ENCODE measurements at places on chromosomes 5 and 9. TPM values are rescaled to one million over a fixed set of nuclear protein-coding genes. Genes with fewer than 3 reads are reported as not detected.

CFAP77 gene
- total RNA-seq, result not detected

FGF1 gene
- total RNA-seq, result 2.5 TPM

PCSK5 gene
- 3.7 TPM for total RNA-seq

LECT2 gene
- total RNA-seq, result not detected

TMEM203 gene
- 40.1 TPM for total RNA-seq

DNA sequence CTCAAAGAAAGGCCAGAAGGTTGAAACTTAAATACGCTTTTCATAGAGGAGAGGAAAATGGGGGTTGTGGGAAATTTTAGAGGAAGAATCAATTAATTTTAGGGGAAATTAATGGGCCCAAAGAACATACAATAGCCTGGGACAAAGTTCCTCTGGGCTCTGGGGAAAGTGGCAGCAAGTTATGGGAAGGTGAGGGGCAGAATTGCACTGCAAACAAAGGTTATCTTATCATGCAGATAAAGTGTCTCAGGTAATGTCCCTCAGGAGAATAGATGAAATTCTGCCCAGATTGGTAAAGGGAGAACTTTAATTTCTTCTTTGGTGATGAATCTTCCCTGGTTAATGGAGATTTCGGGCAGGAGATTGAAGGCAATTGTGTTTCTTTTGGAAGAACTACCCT is 326.1 kb upstream of the SLC24A2 start:
- H3K27me3 ChIP-seq, result no peaks in the 10 kb centered on the region
- no peak overlapping the region for H3K27ac ChIP-seq
- H3K4me3 ChIP-seq, result no peak overlapping the region
- H3K36me3 ChIP-seq, result no peaks in the 10 kb centered on the region

DNA sequence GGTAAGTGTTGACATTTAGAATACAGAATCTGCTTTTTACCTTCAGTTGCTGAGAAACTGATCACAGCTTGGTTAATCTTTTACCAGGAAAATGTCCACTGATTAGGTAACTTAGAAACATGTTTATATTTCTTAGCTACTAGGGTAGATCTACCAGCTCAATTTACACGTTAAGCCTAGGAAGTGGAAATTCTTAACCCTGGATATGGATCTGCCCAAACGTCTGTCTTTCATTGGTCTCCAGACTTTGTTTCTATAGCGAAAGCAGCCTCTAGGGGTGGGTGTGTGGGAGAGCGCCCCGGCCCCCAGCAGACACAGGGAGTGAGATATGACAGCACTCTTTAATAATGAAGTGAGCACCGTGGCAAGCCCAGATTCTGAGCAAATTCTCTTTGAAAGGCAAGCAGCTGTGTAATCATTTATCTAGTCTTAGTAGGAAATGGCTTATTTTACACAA is 141.6 kb upstream of the ZNF608 start:
- H3K27me3 ChIP-seq, result no peaks in the 10 kb centered on the region
- H3K4me3 ChIP-seq, result peak overlapping the region; percentile 8
- peak overlapping the region; percentile 70 for H3K27ac ChIP-seq
- H3K36me3 ChIP-seq, result no peaks in the 10 kb centered on the region

GRCh38 chr9:101832486-101832885 is 94.0 kb upstream of the GRIN3A start:
- no peaks in the 10 kb centered on the region for H3K4me1 ChIP-seq
- H3K4me3 ChIP-seq, result no peak overlapping the region
- no peaks in the 10 kb centered on the region for H3K36me3 ChIP-seq
- no peak for DNase-seq

DNA sequence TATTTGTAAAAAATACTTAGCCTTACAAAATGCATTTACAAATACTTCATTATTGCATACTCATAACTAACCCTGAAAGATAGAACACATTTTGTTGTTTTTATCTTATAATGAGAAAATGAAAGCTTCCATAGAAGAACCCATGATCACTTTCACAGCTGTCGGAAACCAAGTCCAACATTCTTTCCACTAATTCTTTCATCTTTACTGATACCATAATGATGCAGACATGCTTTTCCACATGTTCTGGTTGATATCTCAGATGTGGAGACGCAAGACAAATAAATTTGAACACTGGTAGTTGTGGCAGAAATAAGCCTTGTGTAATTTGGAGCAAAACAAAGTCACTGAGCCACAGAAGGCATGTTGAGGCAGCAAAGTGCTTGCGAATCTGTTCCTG is 136.0 kb downstream of the FBXO4 start:
- H3K4me1 ChIP-seq, result no peaks in the 10 kb centered on the region
- H3K4me3 ChIP-seq, result no peak overlapping the region
- no peaks in the 10 kb centered on the region for H3K27me3 ChIP-seq
- DNase-seq, result no peak
- H3K36me3 ChIP-seq, result no peaks in the 10 kb centered on the region

DNA sequence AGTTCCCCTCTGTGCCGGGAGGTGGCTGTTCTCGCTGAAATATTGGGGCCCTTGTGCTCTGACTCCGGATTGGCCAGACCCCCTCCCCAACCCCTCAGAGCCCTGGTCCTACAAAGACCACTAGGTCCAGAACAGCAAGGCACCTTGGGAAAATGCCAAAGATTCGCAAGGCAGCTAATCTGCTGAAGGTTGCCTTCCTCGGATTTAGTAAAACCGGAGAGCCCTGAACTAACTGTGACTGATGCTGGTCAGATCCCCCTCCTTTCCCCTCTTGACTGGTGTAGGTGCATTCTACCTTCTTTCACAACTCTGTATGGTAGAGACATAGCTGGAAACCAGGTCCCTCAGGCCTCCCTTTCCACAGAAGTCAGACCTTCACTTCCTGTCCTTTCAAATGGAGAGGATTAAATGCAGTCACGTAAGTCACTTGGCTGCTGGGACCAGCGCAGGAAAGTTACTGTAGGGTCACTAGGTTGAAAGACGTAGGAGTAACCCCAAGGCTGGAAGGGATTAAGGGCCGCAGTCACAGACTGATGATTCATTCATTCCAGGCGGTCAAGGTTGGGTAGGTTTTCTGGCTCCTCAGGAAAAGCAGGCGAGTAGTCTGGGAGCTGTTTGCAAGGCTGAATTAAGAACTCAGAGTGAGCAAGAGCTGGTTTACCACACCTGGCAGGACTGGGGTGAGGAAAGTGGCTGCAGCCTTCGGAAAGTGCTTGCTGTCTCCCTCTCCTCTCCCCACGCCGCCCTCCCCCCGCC is 5.3 kb downstream of the BARX1 start:
- no peak overlapping the region for H3K27ac ChIP-seq
- DNase-seq, result no peak
- H3K4me1 ChIP-seq, result peaks cover 33% of the 10 kb centered on the region
- no peaks in the 10 kb centered on the region for H3K27me3 ChIP-seq

DNA sequence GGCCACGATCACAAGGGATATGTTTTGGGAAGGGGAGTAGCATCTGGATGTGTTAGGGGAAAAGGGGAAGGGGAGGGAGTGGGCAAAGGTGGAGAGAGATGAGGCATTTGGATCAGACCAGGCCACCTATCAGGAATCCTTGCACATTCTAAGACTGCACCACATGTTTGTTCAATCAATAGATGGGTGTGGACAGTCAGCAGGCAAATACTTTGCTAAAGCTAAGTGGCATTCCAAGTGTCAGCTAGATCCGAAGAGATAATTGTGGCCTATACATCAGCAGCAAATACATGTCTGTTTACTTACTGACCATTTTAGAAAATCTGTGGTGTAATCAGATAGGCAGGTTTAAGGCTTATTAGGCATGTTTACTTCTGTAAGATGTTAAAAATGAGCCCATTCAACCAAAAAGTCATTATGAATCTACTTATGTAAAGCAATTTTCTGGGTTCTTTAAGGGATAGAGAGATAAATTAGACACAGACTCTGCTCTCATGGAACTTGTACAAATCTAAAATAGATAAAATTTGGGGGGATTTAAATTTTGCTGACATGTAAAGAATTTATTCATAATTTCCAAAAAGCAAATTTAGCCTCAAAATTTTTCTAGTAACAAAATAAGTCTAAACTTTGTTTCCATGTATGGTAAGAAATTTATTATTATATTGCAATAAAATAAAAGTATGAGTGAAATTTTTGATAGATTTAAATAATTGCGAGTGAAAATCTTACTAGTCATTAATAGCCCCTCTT is 107.3 kb downstream of the SNCAIP start:
- DNase-seq, result no peak
- no peaks in the 10 kb centered on the region for H3K27me3 ChIP-seq
- H3K36me3 ChIP-seq, result no peaks in the 10 kb centered on the region
- no peak overlapping the region for H3K4me3 ChIP-seq
- no peak overlapping the region for H3K27ac ChIP-seq
- no peaks in the 10 kb centered on the region for H3K4me1 ChIP-seq

DNA sequence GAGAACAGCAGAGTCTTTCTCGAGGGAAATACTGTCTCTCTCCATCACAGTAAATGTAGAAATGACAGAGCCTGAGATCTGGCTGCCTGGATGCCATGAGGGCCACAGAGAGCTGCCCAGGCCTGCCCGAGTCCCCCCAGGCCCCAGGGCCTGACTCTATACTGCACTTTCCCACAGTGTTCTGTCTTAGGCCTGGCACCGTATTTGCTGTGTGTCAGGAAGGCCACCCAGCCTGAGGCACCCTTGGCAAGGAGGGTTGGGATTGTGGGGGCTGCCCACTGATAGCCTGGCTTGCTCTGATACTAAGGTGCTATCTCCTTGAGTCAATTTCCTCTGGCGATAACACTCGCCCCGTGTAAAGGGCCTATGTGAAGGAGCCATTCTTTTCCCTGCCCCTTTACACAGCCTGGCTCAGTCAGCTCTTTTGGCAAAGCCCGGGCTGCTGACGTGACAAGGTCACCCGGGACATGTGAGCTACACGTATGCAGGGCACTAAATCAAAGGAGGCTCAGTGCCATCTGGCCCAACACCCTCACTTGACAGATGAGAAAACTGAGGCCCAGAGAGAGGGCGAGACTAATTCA is 630.1 kb upstream of the KLF4 start:
- H3K4me1 ChIP-seq, result no peaks in the 10 kb centered on the region
- no peak for DNase-seq
- H3K27me3 ChIP-seq, result no peaks in the 10 kb centered on the region
- no peak overlapping the region for H3K4me3 ChIP-seq

DNA sequence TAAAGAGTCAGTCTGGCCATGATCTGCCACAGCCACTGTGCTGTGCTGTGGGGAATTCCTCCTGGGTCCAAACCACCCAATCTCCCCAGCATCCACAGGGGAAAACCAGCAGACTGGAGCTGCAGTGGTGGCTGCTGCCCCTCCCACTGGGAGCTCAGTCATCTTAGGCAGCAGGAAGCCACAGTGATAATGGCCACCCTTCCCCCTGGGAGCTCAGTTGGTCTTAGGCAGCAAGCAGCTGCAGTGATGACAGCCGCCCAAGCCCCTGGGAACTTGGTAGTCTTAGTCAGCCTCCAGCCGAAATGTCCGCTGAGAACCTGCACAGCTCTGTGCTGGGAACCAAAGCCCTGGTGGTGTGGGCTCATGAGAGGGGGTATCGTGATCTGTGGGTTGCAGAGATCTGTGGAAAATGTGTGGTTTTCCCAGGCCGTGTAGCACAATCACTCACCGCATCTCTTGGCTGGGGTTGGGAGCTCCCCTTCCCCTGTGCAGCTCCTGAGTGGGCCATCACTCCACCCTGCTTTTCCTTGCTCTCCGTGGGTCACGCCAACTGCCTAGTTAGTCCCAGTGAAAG is 38.4 kb upstream of the SMIM15 start:
- no peak overlapping the region for H3K27ac ChIP-seq
- no peaks in the 10 kb centered on the region for H3K36me3 ChIP-seq
- no peak for DNase-seq
- no peaks in the 10 kb centered on the region for H3K27me3 ChIP-seq
- H3K4me3 ChIP-seq, result no peak overlapping the region

DNA sequence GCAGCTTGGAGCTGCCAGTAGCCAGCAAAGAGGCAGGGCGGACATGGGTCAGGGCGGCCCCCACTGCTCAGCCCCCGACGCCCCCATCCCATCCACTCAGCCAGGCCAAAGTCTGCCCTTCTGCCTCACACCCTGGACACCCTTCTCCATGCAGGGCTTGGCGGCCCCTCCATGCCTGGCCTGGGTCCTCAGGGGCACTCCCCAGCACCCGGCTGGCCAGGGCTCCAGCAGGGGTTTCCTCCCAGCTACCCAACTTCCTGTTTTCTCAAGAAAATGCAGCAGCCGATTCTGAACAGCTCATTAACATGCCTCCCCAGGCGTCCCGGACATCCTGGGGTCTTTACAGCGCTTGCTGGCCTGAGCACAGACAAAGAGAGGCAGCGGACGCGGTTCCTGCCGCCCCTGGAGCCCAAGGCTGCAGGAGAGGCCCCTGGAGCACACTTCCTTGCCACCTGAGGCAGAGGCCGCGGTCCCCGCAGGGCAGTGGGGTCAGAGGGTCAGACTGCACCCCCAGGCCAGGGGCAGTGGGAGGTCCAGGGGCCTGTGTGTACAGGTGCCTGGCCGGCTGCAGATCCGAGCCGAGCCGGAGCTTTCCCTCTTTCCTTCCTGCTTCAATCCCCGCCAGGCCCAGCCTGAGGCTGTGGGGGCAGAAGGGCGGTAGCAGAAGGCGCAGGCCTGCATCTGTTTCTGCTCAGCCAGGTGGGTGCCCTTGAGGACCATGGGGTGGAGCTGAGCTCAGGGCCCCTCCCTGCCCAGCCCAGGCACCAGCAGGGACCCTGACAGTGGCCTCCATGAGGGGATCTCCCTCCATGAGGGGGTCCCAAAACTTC is 18.7 kb upstream of the NRARP start:
- no peak for DNase-seq
- H3K36me3 ChIP-seq, result no peaks in the 10 kb centered on the region
- H3K4me3 ChIP-seq, result no peak overlapping the region
- peaks cover 22% of the 10 kb centered on the region for H3K27me3 ChIP-seq
- H3K4me1 ChIP-seq, result peaks cover 9% of the 10 kb centered on the region
- H3K27ac ChIP-seq, result peak overlapping the region; percentile 30

DNA sequence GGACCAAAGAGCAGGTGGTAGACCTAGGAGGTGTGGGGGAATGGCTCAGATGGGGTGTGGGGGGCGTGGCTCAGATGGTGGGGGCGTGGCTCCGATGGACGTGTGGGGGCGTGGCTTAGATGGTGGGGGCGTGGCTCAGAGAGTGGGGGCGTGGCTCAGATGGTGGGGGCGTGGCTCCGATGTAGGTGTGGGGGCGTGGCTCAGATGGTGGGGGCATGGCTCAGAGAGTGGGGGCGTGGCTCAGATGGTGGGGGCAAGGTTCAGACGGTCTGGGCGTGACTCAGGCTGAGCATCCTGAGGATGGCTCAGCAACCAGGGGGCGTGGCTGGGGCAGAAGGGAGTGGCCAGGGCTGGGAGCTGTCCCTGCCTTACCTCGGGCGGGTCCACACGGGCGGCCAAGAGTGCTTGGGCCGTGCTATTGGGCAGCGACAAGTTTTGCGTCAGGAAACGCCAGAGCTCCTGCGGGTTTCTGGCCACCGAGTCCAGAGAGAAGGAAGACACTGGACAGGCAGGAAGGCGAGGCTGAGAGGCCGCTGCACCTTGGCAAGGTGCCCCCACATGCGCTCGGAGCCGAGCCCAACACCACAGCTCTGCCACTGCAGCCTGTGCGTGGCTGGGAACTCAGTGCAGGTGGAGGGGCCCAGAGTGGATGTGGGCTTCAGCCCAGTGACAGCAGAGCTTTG is 5.9 kb downstream of the ABCA2 start:
- H3K27me3 ChIP-seq, result no peaks in the 10 kb centered on the region
- no peak overlapping the region for H3K27ac ChIP-seq
- DNase-seq, result peak; percentile 81
- H3K4me3 ChIP-seq, result no peak overlapping the region
